ENCODE measurements at places on chromosomes 4 and X.
A peak's percentile ranks its signal among the peaks of the same experiment; 100 is the strongest.

DNA sequence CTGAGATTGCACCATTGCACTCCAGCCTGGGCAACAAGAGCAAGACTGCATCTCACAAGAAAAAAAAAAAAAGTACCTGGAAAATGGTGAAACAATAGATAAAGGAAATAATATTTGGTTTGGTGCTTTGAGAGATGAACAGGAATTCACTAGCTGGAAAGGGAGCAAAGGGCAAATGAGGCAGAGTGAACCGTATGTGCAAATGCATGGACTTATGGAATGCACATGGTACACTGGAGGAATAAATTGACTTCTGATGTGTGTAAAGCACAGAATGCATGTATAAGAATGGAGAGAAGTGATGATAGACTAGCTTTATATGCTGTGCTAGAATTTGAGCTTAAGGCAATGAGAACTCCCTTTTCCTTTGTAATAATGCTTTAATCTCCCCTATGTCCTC is 413.3 kb downstream of the SPRY1 start:
- ATAC-seq, result no peak

- ATAC-seq, result peak; percentile 41
Observed at GRCh38 chr4:154367659-154368058, 123.9 kb downstream of the DCHS2 start.

DNA sequence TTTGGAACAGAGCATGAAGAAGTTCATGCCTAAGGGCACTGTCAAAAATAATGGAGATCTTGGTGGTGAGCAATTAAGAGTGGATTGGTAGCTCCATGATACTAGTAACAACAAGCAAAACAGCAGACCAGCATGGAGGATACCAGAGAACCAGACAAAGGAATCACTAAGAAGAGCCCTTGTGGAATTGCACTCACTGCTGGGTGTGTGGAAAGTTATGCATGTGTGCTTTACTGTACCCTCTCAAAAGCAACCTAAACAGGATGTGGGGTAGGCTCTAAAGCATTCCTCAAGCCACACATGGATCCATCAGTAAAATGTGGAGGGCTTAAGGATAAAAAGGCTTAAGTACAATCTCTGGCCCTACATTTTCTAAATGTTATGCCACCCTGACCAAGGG is 69.5 kb downstream of the AR start:
- ATAC-seq, result no peak

GRCh38 chr4:2818351-2818939 is 25.2 kb upstream of the ADD1 start:
- ATAC-seq, result peak; percentile 17

DNA sequence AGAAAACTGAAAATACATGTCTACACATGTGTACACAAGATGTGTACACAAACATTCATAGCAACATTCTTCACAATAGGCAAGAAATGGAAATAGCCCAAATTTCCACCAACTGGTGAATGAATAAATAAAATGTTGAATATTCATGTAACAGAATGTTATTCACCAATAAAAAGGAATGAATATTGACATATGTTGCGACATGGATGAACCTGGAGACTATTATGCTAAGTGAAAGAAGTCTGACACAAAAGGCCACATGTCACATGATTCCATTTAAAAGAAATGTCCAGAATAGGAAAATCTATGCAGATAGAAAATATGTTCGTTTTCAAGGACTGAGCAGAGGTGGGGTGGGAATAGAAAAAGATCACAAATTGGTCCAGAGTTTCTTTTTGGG is 34.6 kb upstream of the LNX1 start:
- ATAC-seq, result no peak

DNA sequence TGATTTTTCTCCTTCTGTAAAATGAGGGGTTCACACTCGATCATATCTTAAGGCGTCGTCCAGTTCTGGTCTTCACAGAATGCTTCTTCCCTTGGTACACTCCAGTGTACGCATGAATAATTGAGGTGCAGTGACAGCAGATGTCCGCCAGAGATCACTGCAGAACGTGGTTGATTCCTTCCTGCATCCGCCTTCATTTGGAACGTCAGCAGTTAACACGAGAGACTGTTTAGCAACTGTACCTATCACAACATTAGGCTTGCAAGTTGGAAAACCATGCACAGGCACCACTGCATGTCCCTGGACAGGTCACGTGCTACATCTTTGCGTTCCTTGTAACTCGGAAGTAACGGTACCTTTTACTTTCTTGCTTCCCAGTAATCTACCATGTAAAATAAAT is 66.0 kb upstream of the GEMIN8 start:
- no peak for ATAC-seq

- ATAC-seq, result no peak
Observed at GRCh38 chr4:186204103-186204559, 12.8 kb downstream of the CYP4V2 start.

DNA sequence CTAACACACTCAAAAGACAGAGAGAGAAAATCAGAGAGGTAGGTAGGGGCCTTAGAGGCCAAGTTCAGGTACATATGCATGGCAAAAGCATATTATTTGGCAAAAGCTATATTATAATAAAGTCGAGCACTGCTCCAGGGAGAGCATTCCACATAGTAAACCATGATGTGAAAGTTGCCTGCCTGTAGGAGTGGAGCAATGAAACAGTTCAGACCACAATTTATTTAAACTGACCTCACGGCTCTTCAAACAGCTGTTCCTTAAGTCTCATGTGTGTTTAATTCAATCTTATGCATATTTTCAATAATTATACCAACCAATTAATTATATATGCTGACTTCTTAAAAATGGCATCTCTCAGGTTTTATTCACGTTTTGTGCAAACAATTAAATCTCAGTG is 3.3 kb downstream of the RFC1 start:
- no peak for ATAC-seq

DNA sequence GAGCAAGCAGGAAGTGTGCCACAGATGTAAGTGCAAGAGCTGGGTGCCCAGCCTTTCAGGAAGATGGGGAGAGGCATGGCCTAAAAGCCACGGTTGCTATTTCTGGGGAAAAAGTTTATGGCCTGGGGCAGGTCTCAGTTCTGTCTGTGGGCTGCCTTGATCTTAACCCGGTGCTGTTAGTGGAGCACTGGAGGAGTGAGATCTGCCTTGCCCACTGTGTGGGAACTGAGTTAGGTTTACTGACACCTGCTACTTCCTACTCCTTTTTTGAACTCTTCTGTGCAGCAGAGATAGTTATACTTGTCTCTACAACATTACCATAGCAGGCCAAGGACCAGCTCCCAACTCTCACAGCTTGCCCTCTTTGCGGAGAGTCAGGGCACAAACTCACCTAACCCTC is 76.5 kb downstream of the ITM2A start:
- no peak for ATAC-seq

DNA sequence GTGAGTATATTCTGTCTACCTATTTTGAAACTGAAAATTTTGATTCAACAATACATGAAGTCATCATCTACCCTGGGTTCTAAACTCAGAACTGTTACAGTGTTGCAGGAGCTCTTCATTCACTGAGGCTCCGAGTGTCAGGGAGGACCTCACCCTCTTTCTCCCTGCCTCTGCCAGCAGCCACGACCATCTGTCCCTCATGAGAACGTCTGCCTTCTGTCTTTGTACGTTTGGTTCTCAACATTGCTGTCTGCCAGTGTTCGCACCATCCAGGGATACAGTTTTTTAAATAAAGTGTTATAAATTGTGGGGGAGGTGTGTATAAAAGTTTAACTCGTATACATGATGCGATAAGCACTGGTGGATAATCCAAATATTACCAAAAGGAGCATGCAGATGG is 55.5 kb downstream of the TRAPPC11 start:
- ATAC-seq, result no peak

DNA sequence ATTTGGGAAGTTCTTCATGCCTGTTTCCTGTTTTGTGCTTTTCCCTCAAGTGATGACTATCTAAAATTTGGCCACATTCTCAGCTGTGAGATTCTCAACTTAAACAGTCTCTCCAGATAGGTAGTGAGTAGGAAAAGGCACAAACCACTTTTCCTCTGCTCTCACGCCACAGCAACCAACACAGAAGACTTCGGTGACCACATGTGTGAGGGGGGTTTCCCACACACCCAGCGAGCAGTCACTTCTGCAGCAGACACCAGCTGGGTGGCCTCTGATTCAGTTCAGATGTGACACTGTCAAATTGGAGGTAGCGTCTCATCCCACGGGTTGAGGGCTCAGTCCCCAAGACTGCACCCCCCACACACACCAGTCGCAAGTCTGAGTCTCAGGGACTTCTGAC is 25.1 kb upstream of the CLDN34 start:
- peak; percentile 94 for ATAC-seq

Measured in stimulated activated memory B cell treated with anti-CD40 and anti-IgM and Interleukin-4, amounts not matched to agents 10 μg/mL and 1 μg/mL and 100 μg/mL, for 72 hours (primary cell).